Left lung (tissue), 14 donors: ENCODE measurements at places on chromosomes 4 and X. TPM values are rescaled to one million over a fixed set of nuclear protein-coding genes. Genes with fewer than 3 reads are reported as not detected.

Gene TEC
- polyA plus RNA-seq, result 10.6 TPM

GRCh38 chr4:13329963-13330362 is 154.2 kb downstream of the RAB28 start:
- DNase-seq, result no peak

DNA sequence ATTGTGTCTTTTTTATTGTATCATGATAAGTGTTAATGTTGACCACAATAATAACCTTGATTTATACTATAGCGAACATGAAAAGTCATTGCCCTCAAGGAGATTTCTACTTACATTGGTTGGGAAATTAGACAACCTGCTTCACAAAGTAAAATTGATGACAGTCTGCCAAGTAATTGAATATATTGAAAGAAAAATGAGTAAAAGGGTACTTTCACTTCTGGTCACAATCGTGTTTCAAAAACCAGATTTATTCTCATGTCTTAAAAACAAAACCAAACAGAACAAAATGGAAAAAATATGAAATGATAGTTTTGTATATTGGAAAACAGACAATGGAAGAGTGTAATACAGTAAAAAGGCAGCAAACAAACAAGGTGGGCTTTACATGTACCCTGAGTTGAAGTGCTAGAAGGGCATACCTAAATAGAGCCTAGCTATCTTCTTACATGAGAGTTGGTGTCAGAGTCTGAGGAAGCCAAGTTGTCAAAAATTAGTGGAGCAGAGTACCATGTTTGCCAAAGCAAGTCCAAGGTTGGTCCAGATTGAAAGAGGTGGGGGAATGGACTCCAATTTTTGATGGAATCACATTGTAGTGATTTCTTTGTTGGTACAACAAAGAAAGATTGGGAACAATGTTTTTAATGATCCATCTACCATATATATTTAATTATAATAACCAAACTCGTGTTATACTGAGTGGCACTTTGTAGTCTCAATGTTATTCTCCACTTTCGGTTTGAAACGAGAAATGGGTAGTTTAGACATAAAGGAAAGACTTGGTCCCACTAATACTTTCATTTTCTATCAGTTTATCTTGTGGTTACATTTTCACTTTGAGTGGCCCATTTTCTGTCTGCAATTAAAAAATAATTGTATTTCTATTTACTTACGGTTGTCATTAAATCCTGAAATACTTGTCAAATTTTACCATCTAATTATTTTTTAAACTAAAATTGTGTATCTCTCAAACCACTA is 775.6 kb downstream of the STIM2 start:
- DNase-seq, result no peak

GRCh38 chrX:17519358-17519757 is 144.4 kb downstream of the NHS start:
- DNase-seq, result no peak

- no peak for DNase-seq
These were observed 8.9 kb downstream of the PGAM4 start for GRCh38 chrX:77960567-77960966.

- peak; percentile 49 for DNase-seq
These were observed 840 bp downstream of the ZNF711 start for GRCh38 chrX:85244450-85245211.

GRCh38 chr4:113476800-113477199 is 284.7 kb downstream of the CAMK2D start:
- no peak for DNase-seq

GRCh38 chr4:70724463-70724862 is 2.7 kb downstream of the RUFY3 start:
- DNase-seq, result no peak

DNA sequence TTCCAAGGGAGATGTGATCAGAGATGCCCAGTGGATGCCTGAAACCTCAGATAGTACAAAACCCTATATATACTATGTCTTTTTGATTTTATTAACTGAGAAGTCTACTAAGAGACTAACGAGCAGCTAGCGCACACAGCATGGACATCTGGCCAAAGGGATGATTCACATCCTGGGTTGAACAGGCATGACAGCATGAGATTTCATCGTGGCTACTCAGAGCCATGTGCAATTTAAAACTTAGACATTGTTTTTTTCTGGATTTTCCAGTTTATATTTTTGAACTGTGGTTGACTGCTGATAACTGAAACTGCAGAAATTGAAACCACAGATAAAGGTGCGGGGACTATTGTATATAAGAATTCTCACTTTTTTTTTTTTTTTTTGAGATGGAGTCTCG is 2252.9 kb upstream of the AGA start:
- no peak for DNase-seq

Gene ZNF185
- 19.4 TPM for polyA plus RNA-seq

- DNase-seq, result no peak
These were observed 53.3 kb upstream of the CCDC160 start for GRCh38 chrX:134183665-134184064.

Gene MAPK10
- polyA plus RNA-seq, result 29.1 TPM

DNA sequence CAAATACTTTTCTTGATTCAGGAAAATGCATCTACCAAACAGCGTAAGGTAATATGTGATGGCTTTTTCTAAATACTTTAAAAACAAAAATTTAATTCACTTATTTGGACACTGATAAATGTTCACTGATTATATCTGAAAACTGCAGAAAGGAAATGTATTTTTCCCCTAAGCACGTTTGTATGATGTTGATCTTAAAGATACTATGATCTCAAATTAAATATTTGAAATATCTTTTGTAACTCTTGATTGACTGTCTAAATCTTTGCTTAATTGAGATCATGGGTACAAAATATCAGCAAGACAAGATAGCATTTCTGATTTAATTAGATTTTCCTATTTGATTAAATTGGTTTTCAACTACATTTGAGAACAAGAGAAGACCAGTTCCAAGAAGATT is 281.0 kb upstream of the UGT8 start:
- no peak for DNase-seq

Gene PPBP
- polyA plus RNA-seq, result 20.2 TPM

Gene NONO
- polyA plus RNA-seq, result 606 TPM

GRCh38 chrX:135431886-135432285 is 10.1 kb downstream of the SMIM10L2A start:
- DNase-seq, result no peak

DNA sequence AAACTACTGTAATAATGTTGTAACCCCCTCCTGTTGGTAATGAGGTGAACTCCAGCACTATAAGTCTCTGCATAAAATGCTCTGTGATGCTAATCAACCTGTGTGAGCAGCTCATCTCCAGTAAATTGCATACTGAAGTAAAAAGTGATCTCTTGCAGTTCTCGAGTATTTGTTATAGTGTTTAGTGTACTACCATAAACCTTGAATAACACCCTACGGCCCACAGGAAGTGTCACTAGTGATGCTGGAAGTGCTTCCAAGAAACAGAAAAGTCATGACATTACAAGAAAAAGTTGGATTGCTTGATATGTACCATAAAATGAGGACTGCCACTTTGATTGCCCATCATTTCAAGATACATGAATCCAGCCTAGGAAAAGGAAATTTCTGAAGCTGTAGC is 39.0 kb downstream of the IL15 start:
- no peak for DNase-seq

Gene GDPD2
- 0.38 TPM for polyA plus RNA-seq
